Mucosa of gallbladder (tissue), 1 donor: ENCODE measurements at places on chromosomes 4 and X. TPM values are rescaled to one million over a fixed set of nuclear protein-coding genes. Genes with fewer than 3 reads are reported as not detected.

DNA sequence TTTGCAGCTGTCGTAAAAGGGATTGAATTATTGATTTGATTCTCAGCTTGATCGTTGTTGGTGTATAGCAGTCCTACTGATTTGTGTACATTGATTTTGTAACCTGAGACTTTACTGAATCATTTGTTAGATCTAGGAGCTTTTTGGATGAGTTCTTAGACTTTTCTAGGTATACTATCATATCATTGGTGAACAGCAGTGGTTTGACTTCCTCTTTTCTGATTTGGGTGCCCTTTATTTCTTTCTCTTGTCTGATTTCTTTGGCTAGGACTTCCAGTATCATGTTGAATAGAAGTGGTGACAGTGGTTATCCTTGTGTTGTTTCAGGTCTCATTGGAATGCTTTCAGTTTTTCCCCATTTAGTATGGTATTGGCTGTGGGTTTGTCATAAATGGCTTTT, 8.4 kb downstream of the APOOL start:
- no peak for DNase-seq

DNA sequence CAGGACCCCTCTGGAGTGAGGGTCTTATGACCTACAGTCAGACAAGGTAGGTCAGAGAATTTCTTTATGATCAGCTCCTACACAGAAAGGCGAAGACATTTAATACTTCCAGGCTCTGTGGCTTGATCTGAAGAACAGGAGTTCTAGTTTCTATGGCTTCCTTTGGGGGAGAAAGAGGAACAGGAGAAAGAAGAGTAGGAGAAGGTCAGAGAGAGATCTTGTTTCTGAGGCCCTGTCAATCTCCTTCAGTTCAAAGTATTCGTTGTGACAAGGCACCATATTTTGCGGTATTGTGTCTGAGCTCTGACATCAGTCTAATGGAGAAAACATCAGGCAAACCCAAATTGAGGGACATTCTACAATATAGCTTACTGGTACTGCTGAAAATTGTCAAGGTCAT, 16.7 kb downstream of the TMSB4X start:
- DNase-seq, result no peak

The IL1RAPL1 gene
- total RNA-seq, result 0.29 TPM

The WNK3 gene
- 6.2 TPM for total RNA-seq

The DCHS2 gene
- total RNA-seq, result 14.2 TPM

DNA sequence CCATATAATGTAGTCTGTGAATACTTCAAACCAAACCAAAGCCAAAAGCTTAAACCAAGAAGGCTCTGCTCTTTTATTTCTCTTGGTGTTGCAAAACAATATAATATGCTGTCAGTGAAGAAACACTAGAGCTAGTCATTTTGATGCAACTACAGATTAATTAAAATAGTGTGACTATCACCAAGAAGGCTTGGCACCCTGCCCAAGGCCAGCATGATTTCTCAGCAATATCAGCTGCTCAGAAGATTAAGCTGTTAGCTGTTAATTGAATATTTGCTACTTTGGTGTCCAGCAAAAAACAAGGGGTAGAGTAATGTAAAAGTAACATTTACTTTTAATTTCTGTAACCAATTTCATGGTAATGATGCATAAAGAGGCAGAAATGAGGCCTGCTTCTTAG, 104.9 kb upstream of the PRPS2 start:
- DNase-seq, result no peak

DNA sequence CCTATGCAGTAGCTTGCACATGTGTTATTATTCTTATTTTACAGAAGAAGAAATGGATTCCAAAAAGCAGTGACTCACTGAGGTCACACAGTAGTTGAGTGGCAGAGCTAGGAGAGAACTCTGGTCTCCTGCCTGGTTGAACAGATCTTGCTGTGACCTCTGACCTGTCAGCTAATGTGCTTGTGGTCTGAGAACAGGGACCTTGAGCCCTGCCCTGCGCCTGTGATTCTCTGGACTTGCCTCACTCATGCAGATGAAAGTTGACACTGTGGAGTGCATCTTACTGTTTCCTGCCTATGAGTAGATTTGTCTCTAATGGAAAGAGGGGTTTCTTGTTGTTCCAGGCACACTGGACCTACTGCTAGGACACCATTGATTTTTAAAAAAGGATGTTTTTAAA, 32.3 kb downstream of the ETNPPL start:
- DNase-seq, result no peak

GRCh38 chrX:2188840-2189239, 311.9 kb downstream of the DHRSX start:
- DNase-seq, result no peak

The PDGFRA gene
- 51.5 TPM for total RNA-seq

DNA sequence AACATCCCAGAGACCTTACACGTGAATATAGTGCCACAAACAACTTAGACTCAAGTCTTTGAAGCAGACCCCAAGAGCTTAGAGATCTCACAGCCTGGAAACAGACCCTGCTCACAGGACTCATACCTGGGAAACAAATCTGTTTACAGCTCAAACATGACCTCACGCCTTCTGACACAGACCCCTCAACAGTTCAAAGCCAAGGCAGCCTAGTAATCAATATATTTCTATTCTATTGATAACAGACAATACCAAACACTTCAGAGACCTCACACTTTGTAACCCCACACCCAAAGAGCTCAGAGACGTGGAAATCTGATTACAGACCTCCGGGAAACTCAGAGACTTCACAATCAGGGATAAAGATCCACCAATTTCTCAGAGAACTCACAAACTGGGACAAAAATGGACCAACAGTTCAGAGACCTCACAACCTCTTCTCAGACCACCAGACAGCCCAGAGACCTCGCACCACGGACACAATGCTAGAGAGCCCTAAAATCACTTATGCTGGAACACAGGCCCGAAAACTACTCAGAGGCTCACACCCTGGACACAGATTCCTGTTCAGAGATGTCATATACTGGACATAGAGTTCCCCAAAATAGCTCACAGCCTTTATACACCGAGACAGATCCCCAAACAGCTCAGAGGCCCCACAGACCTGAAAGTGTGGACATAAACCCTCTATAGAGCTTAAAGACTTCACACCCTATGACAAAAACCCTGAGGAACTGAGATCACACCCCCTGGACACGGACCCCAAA, 14.8 kb downstream of the SUV39H1 start:
- DNase-seq, result no peak
